ENCODE measurements at places on chromosomes 4 and X.

DNA sequence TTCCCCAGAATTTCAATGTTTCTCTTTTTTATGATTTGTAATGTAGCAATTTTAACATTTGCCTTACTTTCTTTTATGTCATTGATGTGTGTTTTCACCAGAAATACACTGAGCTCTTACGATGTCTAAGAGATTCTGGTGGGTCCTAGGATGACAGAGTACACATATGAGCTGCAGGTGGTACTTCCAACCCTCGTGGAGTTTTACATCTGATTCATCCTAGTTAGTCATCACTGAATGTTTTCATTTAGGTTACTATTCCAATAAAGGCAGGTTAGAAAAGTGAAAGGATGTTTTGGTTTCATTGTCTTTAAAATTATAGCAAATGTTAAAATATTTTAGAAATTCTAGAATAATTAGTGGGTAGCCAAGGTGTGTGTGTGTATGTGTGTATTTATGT, 605.9 kb downstream of the ADGRL3 start:
- no peak for DNase-seq

GRCh38 chrX:110180928-110181310, 137.0 kb downstream of the AMMECR1 start:
- DNase-seq, result no peak

GRCh38 chr4:74768857-74769525, 25.3 kb downstream of the BTC start:
- no peak for DNase-seq

- no peak for DNase-seq
These were observed 30.4 kb downstream of the WDFY3 start for GRCh38 chr4:84936123-84936522.

- DNase-seq, result no peak
These were observed 233.7 kb upstream of the FGF13 start for GRCh38 chrX:138945219-138945618.

- no peak for DNase-seq
These were observed 19.8 kb upstream of the ADD1 start for GRCh38 chr4:2823671-2824328.

- no peak for DNase-seq
These were observed 89.0 kb upstream of the BMPR1B start for GRCh38 chr4:94668724-94669123.

- DNase-seq, result no peak
These were observed 44.7 kb upstream of the UGT2B7 start for GRCh38 chr4:69051576-69051943.

- no peak for DNase-seq
These were observed 63.2 kb downstream of the SH3RF1 start for GRCh38 chr4:169207436-169208089.

- DNase-seq, result no peak
These were observed 146.2 kb upstream of the PDE5A start for GRCh38 chr4:119774840-119775239.

DNA sequence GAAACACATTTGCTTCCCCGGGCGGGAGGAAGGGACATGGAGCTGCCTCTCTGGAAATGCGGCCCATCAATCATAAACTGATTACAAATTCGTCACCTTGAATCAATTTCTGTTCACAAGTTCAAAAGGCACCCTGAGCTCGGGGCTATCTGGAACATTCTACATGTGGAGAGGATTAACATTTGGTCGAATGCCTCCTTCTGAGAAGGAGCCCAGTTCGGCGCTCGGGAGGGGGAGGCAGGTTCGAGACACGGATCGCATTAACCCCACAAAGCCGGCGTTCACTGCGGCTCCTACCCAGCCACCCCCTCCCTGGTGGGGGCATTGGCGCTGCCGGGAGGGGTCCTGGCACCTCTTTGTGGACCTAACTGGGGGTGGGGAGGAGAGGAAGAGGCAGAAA, 108.0 kb downstream of the CPZ start:
- no peak for DNase-seq

DNA sequence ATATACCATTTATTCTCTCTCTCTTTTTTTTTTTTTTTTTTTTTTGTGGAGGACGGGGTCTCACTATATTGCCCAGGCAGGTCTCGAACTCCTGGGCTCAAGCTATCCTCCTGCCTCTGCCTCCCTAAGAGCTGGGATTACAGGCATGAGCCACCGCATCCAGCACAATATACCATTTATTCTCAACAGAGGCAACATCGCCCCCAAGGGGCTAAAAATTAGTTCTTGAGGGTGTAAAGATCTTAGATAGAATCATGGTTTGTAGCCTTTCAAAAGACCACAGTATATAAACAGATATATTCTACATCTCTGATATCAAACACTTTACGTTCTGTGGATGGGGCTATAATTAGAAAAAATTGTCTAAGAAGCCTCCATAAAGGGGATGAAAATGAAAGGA, 39.8 kb upstream of the TCEAL2 start:
- no peak for DNase-seq

GRCh38 chr4:86960557-86960961, 25.7 kb downstream of the AFF1 start:
- DNase-seq, result no peak

DNA sequence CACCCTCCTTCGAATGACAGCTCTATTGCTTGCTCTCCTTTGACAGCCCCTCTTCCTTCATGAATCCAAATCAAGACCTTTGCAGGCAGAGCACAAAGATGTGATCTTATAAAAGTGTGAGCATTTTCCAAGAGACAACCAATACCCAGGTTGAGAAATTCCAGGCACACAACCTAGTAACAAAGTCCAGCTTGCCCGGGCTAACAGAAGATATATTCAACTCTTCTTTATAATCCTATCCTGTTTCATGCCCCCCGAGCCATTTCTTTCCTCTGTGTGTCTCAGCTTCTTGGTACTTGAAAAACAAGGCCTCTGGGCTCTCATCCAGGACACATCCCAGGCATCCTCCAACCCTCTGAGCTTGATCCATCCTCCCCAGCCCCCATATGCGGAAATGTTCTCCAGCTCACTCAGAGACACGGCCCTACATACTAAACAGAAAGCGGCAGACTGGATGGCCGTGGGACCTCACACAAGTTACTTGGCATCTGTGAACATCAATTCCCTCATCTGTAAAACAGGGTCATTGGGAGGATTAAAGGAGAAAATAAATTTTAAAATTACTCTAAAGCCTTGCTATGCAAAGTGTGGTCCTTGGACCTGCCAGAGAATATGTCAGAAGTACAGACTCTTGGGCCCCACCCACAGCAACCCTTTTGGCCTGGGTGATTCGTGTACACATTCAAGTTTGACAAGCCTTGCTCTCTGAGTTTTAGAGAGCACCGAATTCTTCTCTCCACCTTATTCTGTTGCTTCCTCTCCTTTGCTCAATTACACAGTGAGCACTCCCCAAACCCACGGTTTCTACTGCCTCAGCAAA, 627.0 kb downstream of the BCOR start:
- DNase-seq, result no peak

- no peak for DNase-seq
These were observed 670.6 kb upstream of the ATOH1 start for GRCh38 chr4:93157986-93158385.

- DNase-seq, result no peak
These were observed 96.7 kb upstream of the FTHL17 start for GRCh38 chrX:31168551-31168950.

DNA sequence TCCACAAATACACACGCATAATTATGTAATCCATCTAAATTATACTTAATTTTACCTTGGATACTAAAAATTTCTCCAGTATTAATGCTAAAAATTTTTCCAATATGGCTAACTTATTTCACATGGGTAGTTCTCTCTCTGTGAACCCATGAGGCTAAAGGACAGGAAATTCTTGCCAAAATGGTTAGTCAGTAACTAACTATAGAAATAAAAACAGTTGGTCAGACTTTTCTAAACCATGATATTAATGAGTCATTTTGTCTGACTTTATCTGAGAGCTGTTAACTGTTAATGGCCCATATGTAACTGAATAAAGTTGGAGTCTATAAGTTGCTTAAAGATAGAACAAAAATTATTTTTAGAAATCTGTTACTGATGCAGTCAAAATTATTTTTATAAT, 549.4 kb downstream of the TLL1 start:
- no peak for DNase-seq

DNA sequence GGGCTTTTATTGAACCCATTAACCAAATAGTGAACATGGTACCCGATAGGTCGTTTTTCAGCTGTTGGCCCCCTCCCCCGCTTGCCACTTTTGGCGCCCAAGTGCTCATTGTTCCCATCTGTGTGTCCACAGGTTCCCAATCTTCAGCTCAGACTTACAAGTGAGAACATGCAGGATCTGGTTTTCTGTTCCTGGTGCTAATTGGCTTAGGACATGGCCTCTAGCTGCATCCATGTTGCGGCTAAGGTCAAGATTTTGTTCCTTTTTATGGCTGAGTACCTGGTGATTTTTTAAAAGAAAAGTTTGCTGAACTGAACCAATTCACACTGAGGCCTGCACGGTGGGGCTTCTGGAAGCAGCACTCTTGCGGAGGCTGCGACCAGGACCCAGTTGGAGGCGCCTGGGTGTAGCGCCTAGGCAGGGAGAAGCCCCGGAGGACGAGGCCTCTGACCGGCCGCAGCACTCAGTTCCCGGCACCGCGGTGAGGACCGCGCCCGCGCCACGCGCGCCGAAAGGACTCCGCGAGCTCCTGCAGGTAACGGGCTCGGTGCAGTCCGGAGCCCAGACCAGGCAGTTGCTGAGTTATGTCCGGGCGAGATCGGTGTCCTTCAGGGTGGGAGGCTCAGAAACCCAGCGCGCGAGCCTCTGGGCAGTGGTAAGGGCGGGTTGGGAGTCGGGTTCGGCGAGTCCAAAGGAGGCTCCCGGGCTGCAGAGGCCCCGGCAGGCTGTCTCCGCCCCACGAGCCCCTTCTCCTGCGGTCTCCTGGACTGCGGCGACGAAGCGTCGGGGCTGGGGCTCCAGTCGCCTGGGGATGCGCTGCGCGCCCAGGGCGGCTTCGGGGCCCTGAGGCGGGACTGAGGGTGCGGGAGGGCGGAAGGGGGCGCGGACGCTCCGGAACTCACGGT, 15.8 kb upstream of the SLC25A4 start:
- DNase-seq, result no peak

DNA sequence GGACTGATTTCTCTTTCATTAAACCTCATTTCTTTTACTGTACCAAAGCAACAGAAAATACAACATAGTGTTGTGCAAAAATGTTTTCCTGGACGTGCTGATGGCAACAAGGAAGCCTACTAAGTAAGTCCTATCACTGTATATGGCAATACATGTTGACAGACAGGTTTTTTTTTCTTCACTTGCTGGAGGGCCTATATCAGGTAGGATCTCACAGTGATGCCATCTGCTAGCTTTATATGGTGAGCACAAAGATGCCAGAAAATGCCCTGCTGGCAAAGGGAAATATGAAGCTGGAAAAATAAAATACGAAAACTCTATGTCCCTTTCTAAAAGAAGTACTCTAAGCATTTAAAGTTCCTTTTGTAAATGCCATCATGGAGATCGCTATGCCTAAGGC, 119.0 kb upstream of the PDLIM3 start:
- no peak for DNase-seq
